ENCODE measurements at places on chromosomes 3 and 15. TPM values are rescaled to one million over a fixed set of nuclear protein-coding genes. Genes with fewer than 3 reads are reported as not detected.

DNA sequence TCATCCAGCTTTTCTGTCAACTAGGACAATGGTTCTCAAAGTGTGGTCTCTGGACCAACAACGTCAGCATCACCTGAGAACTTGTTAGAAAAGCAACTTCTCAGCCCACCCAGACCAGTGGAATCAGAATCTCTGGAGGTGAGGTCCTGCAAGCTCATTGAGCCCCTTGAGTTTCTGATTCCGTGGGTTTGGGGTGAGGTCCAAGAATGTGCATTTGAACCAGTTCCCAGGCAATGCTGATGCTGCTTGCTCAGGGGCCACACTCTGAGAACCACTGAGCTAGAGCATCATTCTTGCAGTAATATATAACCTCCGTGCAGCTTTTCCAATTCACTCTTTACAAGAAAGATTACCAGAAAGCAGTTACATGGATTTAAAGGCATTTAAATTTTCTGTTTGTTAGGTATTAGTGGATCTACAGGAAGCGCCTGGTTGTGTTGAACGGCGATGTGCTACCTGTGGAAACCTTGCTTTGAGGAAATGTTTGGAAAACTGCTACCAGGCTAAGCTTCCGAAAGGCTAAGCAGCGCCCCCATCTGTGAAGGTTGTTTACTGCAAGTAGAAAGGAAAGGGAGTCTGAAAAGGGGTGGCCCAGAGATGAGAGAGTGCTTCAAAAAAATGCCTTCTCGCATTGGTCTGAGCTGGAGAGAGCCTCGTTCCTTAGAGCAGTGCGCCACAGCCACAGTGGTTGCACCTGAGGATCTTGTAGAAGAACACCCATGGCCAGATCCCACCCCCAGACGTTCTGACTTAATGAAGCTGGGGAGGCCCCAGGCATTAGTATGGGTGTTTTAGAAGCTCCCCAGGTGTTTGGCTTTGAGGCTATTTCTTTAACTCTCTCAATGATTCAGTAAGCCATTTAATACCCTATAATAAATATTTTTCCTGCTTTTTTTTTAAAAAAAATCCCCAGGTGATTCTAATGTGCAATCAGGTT lies 50.0 kb downstream of the RLBP1 start:
- DNase-seq: no peak
- no peak overlapping the region for H3K4me3 ChIP-seq
- H3K27me3 ChIP-seq: no peaks in the 10 kb centered on the region
- H3K36me3 ChIP-seq: peaks cover 2% of the 10 kb centered on the region
- peaks cover 28% of the 10 kb centered on the region for H3K4me1 ChIP-seq
- H3K27ac ChIP-seq: no peak overlapping the region

GRCh38 chr3:10638466-10638865 lies 133.1 kb upstream of the ATP2B2 start:
- peaks cover 13% of the 10 kb centered on the region for H3K27me3 ChIP-seq
- no peak overlapping the region for H3K27ac ChIP-seq
- H3K4me1 ChIP-seq: no peaks in the 10 kb centered on the region
- no peak for DNase-seq
- H3K4me3 ChIP-seq: no peak overlapping the region
- no peaks in the 10 kb centered on the region for H3K36me3 ChIP-seq

COX5A gene
- polyA plus RNA-seq: 217 TPM

- DNase-seq: no peak
- peaks cover 27% of the 10 kb centered on the region for H3K4me1 ChIP-seq
- no peak overlapping the region for H3K4me3 ChIP-seq
- H3K27ac ChIP-seq: no peak overlapping the region
Measured at GRCh38 chr15:60528530-60528929, 49.6 kb upstream of the ICE2 start.

GRCh38 chr15:49238342-49238741 lies 68.3 kb downstream of the GALK2 start:
- peaks cover 7% of the 10 kb centered on the region for H3K36me3 ChIP-seq
- H3K4me1 ChIP-seq: no peaks in the 10 kb centered on the region
- H3K4me3 ChIP-seq: no peak overlapping the region
- H3K27ac ChIP-seq: no peak overlapping the region
- no peak for DNase-seq

- DNase-seq: no peak
- H3K27ac ChIP-seq: no peak overlapping the region
- no peaks in the 10 kb centered on the region for H3K4me1 ChIP-seq
- peaks cover 4% of the 10 kb centered on the region for H3K36me3 ChIP-seq
- no peaks in the 10 kb centered on the region for H3K27me3 ChIP-seq
Measured at GRCh38 chr15:63145426-63145825, 11.9 kb downstream of the RPS27L start.

GRCh38 chr3:155007729-155008128 lies 72.4 kb upstream of the MME start:
- H3K27ac ChIP-seq: no peak overlapping the region
- H3K27me3 ChIP-seq: no peaks in the 10 kb centered on the region
- no peak for DNase-seq

FBN1 gene
- polyA plus RNA-seq: 4.8 TPM

HRG gene
- polyA plus RNA-seq: 0.03 TPM

RBSN gene
- polyA plus RNA-seq: 7.0 TPM

TMIE gene
- polyA plus RNA-seq: not detected

DNA sequence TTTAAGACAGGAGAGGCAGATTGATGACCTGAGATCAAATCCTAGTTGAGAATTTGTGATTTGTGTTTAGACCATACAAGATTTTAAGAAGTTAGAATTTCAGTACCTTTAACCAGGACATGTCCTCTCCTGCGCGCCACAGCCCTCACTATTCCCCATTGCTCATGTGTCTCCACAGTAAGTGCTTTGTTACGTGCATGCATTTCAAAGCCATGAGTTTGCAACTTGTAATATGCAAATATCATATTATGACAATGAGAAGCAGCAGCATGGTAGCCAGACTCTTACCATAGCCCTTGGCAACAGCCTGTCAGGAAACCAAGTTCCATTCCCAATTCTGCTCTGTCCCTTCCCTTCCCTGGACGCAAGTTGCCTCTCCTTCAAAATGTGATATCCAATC lies 73.3 kb upstream of the ATP13A5 start:
- H3K27ac ChIP-seq: no peak overlapping the region
- no peaks in the 10 kb centered on the region for H3K27me3 ChIP-seq
- H3K4me1 ChIP-seq: no peaks in the 10 kb centered on the region
- no peaks in the 10 kb centered on the region for H3K36me3 ChIP-seq
- no peak overlapping the region for H3K4me3 ChIP-seq
- no peak for DNase-seq

- no peak overlapping the region for H3K4me3 ChIP-seq
- no peaks in the 10 kb centered on the region for H3K27me3 ChIP-seq
- H3K27ac ChIP-seq: no peak overlapping the region
- DNase-seq: no peak
- no peaks in the 10 kb centered on the region for H3K4me1 ChIP-seq
Measured at GRCh38 chr3:104526901-104527401, 839.8 kb upstream of the ALCAM start.

- no peaks in the 10 kb centered on the region for H3K4me1 ChIP-seq
- H3K27me3 ChIP-seq: no peaks in the 10 kb centered on the region
- no peak overlapping the region for H3K4me3 ChIP-seq
- H3K27ac ChIP-seq: no peak overlapping the region
Measured at GRCh38 chr3:64853456-64853855, 165.7 kb upstream of the ADAMTS9 start.

RASL12 gene
- not detected for polyA plus RNA-seq

DNA sequence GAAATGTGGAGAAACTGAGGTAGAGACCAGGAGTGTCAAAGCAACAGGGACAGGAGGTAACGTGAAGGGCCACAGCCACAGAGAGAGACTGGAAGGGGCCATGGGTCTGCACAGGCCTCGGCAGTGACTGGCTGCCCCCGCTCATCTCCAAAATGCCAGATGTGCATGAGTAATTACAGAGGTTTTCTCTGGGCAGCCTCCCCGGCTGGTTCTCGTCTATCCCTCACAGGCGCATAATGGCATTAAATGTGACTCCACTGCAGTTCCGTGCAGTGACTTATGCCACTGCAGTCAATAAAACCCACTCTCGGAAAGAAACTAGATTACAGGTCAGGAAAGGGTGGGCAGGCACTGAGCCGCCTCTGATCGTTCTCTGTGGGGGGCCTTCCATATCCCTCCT lies 74.7 kb downstream of the WDR76 start:
- no peak overlapping the region for H3K27ac ChIP-seq
- peaks cover 6% of the 10 kb centered on the region for H3K36me3 ChIP-seq
- H3K27me3 ChIP-seq: no peaks in the 10 kb centered on the region
- peaks cover 8% of the 10 kb centered on the region for H3K4me1 ChIP-seq
- DNase-seq: no peak

CKMT1A gene
- 47.4 TPM for polyA plus RNA-seq

CXCR6 gene
- polyA plus RNA-seq: not detected

GP5 gene
- 0.02 TPM for polyA plus RNA-seq

FBXO40 gene
- polyA plus RNA-seq: not detected

DTX3L gene
- 7.2 TPM for polyA plus RNA-seq

GRCh38 chr3:51860703-51861665 lies at the start of gene IQCF2:
TSS of gene IQCF2 (plus strand) at chr3:51861615. CDS start at chr3:51861667, 52 bp downstream.
- H3K27me3 ChIP-seq: peaks cover 5% of the 10 kb centered on the region
- H3K36me3 ChIP-seq: no peaks in the 10 kb centered on the region
- DNase-seq: no peak
- H3K4me1 ChIP-seq: no peaks in the 10 kb centered on the region

NPRL2 gene
- polyA plus RNA-seq: 20.6 TPM

- H3K4me3 ChIP-seq: no peak overlapping the region
- no peaks in the 10 kb centered on the region for H3K36me3 ChIP-seq
- no peak overlapping the region for H3K27ac ChIP-seq
- H3K4me1 ChIP-seq: no peaks in the 10 kb centered on the region
- peaks cover 44% of the 10 kb centered on the region for H3K27me3 ChIP-seq
Measured at GRCh38 chr15:75237316-75237982, 20.7 kb upstream of the GOLGA6C start.

TOPAZ1 gene
- polyA plus RNA-seq: not detected

DNA sequence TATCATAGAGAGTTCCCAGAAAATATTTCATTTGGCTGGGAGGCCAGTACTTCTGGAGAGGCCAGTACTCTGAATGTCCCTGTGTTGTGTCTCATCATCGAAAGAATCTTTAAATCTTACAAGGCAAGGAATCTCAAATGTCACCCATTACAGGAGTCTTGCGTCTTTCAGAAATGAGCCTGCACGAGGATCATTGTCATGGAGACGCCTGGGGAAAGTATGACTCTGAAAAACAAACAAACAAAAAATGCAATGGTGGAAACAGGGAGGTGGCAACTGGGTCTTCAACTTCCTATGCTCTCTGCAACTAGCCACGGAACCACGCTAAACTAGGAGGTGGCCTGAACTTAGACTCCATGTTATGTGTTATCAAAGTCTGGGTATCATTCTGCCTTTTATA lies 804.6 kb downstream of the EPHA3 start:
- no peaks in the 10 kb centered on the region for H3K4me1 ChIP-seq
- H3K27ac ChIP-seq: no peak overlapping the region
- no peaks in the 10 kb centered on the region for H3K27me3 ChIP-seq
- no peaks in the 10 kb centered on the region for H3K36me3 ChIP-seq
- no peak overlapping the region for H3K4me3 ChIP-seq

DNA sequence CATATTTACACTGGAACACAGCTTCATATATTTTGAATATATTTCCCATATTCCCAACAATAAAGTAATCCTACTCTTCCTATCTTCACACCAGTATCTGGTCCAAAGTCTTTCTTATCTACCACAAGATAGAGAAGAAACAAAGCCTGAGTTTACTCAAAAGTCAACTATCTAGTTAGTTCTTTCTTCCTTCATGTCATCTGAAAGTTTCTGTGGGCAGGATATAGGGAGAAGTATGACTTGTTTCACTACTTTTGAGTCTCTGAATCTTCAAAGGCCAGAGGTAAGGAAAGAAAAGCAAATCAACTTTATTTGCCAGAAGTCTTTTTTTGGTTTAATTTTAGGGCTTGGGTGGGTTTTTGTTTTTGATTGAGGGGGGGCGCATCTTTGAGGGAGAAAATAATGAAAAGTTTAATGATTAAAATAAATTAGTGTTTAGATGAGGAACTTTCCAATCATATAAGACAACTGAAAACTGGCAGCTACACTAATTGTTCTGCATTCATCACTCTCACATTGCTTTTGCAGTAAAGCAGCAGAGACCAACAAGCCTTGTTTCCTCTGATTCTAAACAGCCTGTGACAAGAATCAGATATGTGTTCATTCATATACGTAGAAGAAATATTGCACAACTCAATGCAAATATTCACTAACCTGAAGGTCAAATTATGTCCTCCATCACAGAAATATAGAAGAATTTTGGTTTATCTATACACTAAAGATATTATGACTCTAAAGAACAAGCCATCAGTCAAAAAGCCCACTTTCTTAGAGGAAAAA lies 421.4 kb downstream of the SHQ1 start:
- no peaks in the 10 kb centered on the region for H3K4me1 ChIP-seq
- H3K4me3 ChIP-seq: no peak overlapping the region
- no peak for DNase-seq
- no peaks in the 10 kb centered on the region for H3K27me3 ChIP-seq

DNA sequence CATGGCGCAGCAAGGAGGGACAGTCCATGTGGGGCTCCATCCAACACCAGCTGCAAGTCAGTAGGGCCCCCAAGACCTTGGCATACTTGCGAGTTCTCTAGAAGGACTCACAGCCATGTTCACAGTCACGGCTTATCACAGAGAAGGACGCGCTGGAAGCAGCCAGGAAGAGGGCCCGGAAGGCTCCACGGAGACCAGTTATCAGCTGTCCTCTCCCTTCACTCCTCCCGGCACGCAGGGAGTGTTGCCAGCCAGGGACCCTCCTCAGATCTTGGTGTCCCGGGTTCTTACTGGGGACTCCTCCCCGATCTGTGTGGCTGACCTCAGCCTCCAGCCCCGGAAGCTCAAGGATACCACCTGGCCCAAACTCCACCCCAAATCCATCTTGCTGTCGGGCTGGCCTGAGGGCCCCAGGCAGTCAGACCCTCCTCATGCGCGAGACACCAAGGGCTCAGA lies 68.0 kb downstream of the SLTM start:
- DNase-seq: no peak
- H3K27me3 ChIP-seq: no peaks in the 10 kb centered on the region
- peak overlapping the region; percentile 20 for H3K27ac ChIP-seq

Data from keratinocyte (primary cell).